GM12878 (cell line): ENCODE measurements at places on chromosomes 4 and X. TPM values are rescaled to one million over a fixed set of nuclear protein-coding genes. Genes with fewer than 3 reads are reported as not detected.

FHL1 gene
- total RNA-seq: 0.45 and 0.59 TPM in 2 replicates

GSX2 gene
- 0.32 and 0.54 TPM in 2 replicates for total RNA-seq

ARMCX5 gene
- total RNA-seq: 6.5 and 7.8 TPM in 2 replicates

F8A2 gene
- total RNA-seq: not detected in 2 replicates

NSUN7 gene
- 0.21 TPM in 2 replicates for total RNA-seq

XK gene
- not detected in 2 replicates for total RNA-seq

CPZ gene
- total RNA-seq: not detected in 2 replicates

FAT4 gene
- 0.03 TPM in 1 of 2 replicates, not detected in the other for total RNA-seq

XKRX gene
- total RNA-seq: 0.24 and 0.26 TPM in 2 replicates

SORBS2 gene
- 0.35 and 0.90 TPM in 2 replicates for total RNA-seq

HSD17B13 gene
- not detected in 2 replicates for total RNA-seq

EFHC2 gene
- total RNA-seq: 0.08 TPM in 1 of 2 replicates, not detected in the other

HMX1 gene
- total RNA-seq: not detected in 2 replicates
